ENCODE measurements at places on chromosomes 2 and 18.

DNA sequence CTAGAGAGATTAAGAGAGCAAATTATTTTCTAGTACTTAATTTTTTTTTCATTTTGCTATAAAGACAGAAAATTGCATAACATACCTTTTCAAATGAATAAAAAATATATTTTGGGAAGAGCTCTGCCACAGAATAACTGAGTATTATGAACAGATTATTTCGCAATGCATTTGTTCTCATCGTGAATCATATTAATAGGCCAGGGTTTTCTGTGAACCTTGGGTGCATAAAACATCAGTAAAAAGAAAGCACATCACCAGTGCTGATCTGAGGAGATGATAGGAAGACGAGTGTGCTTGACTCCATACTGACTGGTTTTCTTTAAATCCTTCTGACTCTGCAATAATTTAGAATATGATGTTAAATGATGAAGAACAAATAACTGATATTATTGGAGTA is 409.1 kb downstream of the CPS1 start:
- DNase-seq: no peak

DNA sequence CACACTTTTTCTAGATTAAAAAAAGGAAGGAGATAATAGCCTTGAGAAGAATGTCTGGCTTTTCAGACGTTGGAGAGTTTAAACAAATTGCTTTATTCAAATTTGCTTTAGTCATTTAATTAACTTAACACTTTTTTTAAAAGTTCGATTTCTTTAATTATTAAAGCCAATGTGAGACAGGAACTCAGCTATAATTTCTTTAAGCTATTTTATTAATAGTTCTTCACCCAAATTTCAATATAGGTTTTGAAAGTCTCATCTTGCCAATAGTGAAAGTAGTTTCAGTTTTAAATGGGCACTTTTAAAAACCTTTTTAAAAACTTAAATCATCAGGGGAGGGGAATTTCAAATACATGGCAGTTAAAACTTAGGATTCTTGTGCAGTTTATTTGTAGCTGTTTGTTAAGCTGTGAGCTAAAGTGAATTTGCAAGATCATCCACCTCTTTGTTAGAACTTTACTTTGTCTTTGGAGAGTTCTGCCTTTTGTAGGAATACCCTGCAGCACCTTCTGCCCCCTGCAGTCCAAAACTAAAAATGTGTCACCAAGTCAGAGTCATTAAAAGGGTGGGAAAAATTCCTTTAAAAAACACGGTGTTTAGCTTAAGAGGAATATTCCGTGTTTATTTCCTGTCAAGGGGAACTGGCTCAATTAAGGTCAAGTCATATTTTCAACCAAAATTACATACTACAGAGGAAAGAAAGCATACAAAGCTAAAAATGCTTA is 4.6 kb downstream of the TGIF1 start:
- DNase-seq: no peak

- DNase-seq: no peak
Measured at GRCh38 chr2:38907242-38907641, 17.6 kb downstream of the ARHGEF33 start.

GRCh38 chr2:238714038-238714528 is 133.8 kb upstream of the TWIST2 start:
- DNase-seq: no peak
